ENCODE measurements at places on chromosomes 12 and 14.

DNA sequence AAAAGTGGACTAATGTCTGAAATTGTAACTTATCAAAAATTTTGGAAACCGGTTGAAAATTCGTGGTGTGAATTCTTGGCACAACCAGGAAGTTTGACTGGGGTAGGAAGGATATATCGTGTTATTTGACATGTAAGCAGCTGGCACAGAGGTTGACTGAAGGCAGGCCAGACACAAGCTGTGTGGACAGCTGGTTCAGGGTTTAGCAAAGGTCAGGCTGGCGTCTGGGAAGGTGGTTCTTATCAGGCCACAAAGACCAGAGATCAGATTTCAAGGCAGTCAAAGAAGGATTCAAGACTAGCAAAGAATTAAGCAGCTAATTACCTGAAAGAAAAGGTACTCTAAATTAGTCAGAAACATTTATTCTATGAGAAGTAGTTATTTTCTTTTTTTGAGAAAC lies 450.2 kb upstream of the MDGA2 start:
- DNase-seq: no peak

GRCh38 chr12:111366583-111366982 lies 2.3 kb downstream of the PHETA1 start:
- no peak for DNase-seq

- DNase-seq: no peak
Measured at GRCh38 chr12:98002887-98003493, 512.4 kb upstream of the TMPO start.

DNA sequence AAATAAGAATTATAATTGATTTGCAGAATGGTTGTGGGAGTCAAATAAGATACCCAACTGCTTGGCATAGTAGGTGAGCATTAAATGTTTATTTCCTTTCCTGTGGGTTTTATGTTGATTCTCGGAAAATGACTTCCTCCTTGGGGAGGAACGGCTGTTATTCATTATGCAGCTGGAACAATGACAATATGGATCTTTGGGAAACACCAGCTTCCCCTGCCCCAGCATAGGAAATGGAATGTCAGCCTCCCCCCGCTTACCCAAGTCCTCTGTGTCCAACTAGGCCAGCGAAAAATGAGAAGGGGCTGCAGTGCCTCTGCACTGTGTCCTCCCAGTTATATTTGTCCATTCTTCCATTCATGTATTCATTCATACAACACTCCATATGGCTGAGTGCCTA lies 11.7 kb upstream of the CCDC177 start:
- no peak for DNase-seq

DNA sequence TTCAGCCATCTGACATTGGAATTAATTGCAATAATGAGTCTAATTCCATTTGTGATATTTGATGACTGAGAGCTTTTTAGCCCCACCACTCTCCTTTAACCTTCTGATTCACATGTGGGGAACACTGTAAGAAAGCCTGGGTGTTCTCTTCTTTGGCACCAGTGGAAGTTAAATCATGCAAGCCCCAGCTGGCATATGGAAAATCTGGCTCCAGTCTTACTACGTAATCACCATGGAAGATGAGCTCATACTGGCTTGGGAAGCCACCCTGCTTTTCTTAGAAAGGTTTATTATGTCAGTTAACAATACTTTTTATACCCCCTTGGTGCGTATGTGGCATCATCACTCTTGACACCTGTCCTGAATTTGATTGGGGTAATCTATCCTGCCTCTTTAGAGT lies 479.3 kb downstream of the SLC16A7 start:
- no peak for DNase-seq

GRCh38 chr12:93749515-93749914 lies 72.3 kb downstream of the CRADD start:
- DNase-seq: no peak

- DNase-seq: no peak
Measured at GRCh38 chr12:117718141-117718540, 250.6 kb downstream of the KSR2 start.

- DNase-seq: no peak
Measured at GRCh38 chr12:120972870-120973543, 5.3 kb upstream of the HNF1A start.

- no peak for DNase-seq
Measured at GRCh38 chr12:79388011-79388410, 302.8 kb downstream of the PAWR start.

- no peak for DNase-seq
Measured at GRCh38 chr12:3114671-3115070, 37.5 kb downstream of the TSPAN9 start.

DNA sequence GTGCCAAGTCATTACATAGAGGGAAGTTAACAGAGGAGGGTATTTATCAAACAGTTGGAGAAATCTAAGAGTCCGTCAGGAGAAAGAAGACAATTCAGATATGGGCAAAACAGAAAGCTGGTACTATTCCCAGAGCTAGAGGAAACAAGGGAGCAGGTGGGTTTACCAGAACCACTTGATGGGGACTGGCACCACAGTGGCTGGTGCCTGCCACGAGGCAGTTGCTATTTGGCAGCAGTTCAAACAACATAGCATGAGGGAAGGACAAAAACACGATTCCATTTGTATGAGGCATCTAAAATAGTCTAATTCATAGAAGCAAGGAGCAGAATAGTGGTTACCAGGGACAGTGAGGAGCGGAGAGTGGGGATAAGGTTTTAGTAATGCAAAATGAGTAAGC lies 24.6 kb upstream of the KLRD1 start:
- no peak for DNase-seq

GRCh38 chr14:22391908-22392565 lies 197.0 kb downstream of the DAD1 start:
- DNase-seq: no peak

GRCh38 chr14:92398888-92399636 lies 76.1 kb downstream of the SLC24A4 start:
- DNase-seq: no peak

DNA sequence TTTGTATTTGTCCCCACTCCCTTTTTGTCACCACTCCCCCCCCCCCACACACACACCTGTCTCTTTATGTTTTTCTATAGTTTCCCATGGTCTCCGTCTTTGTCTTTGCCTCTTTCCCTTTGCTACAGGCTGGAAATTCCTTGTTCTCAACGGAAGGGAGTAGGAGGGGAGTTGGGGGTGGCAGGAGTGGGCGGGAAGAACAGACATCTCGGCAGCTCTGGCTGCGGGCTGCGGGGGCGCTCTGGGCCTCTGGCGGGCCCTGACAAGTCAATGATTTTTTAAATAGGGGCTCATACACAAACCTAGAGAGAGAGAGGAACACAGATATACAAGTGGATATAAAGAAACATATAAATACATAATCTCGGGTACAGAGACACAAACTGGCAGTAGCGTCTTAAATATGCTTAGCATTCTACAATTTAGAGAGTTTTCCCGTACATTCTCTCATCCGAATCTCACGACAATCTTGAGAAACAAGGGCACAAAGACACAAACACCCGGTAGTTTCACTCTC lies 2.4 kb upstream of the NAB2 start:
- no peak for DNase-seq

DNA sequence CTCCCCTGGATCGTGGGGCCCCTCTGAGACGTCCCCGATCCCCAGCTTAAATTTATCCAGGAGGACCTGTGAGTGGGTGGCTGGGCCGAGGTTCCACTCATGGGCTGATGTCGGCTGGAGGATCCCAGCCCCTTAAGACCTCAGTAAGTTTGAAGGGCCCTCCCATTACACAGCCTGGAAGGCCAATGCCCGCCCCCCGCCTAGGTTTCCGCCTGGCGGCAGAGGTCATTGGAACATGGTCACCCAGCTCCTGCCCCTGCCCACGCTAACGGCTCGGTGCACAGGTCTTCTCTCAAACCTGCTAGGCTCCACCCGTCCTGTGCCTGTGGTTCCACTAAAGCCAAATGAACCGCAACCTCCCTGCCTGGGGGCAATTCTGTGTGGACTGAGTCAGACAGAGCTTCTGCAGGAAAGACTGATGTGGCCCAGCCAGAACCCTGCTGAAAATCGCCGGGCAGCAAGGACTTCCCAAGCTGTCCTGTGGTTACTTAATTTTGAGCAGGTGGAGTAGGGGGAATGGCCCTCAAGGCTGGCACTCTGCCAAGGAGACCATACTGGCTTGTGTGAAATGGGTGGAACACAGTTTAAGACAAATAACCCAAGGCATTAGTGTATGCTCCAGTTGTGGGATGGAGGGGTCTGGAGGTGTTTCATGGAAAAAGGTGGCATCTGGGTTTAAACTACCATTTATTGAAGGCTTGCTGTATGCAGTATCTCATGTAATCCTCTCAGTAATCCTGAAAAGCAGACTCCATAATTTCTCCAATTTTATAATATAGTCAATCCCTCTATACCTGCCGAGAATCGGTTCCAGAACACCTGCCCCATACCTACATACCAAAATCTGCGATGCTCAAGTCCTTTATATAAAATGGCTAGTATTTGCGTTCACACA lies 903 bp upstream of the NT5DC3 start:
- DNase-seq: peak; percentile 11

GRCh38 chr14:96037891-96038557 lies 1.1 kb upstream of the C14orf132 start:
- DNase-seq: no peak

DNA sequence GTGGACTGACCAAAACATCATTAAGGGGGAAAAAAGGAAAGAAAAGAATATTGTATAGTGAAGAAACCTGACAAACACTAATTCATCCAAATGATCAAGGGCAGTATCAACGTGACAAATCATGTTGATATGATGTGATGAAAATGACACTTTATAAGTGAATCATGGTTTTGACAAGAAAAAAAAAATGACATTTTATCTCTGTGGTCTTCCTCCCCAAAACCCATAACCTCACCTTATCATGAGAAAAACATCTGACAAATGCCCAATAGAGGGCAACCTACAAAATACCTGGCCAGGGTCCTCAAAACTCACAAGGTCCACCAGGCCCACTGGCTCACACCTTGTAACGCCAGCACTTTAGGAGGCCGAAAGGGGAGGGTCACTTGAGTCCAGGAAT lies 13.8 kb downstream of the TMED10 start:
- DNase-seq: no peak

DNA sequence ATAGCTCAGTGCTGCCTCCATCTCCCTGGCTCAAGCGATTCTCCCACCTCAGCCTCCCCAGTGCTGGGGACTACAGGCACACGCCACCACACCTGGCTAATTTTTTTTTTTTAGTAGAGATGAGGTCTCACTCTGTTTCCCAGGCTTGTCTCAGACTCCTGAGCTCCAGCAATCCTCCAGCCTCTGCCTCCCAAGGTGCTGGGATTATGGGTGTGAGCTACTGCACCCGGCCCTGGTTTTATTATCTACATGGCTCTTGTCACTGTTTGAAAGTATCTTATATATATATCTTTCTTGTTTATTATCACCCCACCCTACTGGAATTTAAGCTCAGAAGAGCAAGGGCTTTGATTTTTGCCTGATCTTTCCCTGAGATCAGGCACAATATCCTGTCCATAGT lies 7.6 kb upstream of the TMED10 start:
- DNase-seq: no peak

GRCh38 chr12:114913871-114914801 lies 230.2 kb upstream of the TBX3 start:
- no peak for DNase-seq

DNA sequence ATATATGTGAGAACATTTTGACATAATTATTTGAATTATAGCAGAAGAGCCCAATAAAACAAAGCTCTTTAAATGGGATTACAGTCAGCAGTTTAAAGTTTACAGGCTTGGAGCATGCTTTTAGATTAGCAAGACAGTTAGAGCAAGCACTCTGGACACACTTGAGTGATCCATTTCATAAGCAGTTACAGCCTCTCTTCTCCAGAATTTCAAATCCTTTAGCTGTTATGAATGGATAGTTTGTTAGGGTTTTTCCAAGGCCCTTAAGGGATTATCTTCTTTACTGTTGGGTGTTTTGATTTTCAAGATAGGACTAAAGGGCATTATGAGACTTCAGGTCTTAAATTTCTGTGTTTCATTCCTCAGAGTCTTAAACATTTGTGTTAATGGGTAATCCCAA lies 36.3 kb downstream of the BEST3 start:
- DNase-seq: no peak

DNA sequence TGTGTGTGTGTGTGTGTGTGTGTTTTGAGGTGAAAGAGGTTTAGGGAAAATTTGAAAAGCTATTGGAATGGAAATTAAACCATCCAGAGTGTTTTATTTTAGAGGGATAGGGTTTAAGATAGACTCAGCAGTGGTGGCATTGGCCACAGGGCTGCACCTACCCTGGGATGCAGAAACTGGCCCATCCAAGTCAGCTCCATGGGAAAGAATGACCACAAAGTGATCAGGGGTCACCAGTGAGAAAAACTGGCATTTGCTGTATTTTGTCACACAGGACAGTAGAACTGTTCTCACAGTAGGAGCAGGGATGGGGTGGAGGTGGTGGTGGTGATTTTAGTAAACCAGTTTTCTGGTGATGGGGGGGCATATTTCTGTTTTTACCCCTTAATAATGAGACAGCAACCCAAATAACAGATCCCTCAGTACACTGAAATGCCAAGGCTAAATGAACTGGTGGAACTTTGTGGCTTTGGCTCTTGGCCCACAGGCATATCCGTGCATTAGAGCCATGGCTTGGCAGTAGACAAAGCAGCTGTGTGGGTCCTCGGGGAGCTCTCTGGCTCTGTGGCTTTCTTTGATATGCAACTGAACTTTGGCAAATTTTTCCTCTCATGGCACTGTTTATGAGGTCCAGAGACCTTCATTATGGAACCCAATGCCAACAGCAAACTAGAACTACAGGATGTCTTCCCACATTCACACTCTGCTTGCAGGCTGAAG lies 348.3 kb downstream of the ZFP36L1 start:
- no peak for DNase-seq

DNA sequence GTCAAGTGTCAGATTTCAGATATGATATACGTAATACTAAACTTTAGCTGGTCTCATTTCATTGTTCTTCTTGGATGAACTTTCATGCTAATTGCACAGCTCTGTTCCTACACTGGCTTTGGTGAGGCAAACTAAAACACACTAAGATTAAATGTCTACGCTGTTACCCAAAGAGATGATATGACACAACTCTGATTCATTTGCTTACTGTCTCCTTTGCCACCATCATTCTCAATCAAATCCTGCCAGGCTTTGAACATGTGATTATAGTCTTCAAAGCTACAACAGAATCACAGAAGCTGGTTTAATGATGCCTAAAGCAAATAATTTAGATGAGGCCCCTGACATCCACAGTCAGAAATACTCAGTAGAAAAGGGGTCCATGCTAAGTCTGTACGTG lies 37.7 kb downstream of the MDGA2 start:
- DNase-seq: no peak

DNA sequence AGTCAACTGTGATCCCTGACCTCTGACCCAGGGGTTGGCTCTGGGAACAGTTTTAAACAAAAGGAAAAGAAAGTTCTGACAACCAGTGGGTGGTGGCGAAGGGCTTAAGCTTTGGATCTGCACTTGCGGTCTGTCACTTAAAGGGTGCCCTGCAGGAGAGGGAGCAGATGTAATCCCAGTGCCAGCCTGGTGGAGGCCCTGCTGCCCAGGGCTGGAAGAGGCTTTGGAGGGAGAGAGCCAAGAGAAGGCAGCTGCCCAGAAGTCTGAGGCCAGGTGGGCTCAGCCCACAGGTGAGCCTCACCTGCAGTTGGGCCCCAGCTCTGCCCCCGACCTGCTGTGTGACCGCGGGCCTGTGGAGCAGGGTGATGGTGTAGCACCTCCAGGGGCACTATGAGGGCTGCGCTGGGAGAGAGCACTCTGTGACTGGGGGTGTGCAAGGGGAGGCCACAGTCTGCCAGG lies 19.1 kb downstream of the SH2B3 start:
- DNase-seq: no peak

All from stimulated activated CD8-positive, alpha-beta memory T cell treated with anti-CD3 and anti-CD28 coated beads, Interleukin-7, amount 100 ng/mL, for 1 hour (primary cell).